ENCODE measurements at places on chromosomes 4 and X.

- DNase-seq, result no peak
Measured at GRCh38 chrX:96861218-96861617, 22.5 kb upstream of the RPA4 start.

GRCh38 chrX:133294126-133294525, 76.0 kb upstream of the TFDP3 start:
- no peak for DNase-seq

DNA sequence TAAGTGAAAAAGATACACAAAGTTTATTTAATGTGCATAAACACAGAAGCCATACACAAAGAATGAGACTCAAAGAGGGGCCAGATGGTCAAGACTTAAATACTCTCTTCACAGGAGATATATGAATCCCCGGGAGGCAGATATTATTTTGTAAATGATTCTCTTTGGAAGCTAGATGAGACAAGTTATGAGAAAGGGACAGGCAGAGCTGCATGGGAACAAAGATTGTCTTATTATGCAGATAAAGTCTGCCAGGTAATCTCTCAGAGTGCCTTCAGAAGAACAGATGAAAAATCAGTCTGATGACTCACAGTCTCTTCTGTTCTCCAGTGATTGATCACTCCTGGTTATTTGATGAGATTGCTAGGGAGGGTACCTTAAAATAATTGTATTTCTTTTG, 89.0 kb downstream of the NAF1 start:
- no peak for DNase-seq

- no peak for DNase-seq
Measured at GRCh38 chr4:188023682-188024081, 28.1 kb downstream of the ZFP42 start.

DNA sequence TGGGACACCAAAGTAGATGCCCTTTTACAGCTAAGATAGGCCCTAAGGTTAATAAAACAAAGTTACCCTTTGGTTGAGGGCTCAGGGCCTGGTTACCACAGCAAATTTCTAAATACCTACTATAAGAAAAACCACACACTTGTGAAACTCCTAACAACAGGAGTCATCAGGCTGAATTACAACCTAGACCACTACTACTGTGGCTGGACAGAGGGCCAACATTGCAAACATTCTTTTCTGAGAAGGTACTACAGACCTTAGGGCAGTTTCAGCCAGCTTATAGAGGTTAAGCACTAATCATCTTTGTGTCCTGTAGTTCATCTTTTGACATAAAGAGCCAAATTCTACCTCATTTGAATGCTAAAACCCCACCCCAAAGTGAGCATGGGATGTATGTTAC, 504.0 kb downstream of the RAPGEF2 start:
- no peak for DNase-seq

- no peak for DNase-seq
Measured at GRCh38 chrX:124215786-124216185, 116.7 kb upstream of the TEX13D start.

DNA sequence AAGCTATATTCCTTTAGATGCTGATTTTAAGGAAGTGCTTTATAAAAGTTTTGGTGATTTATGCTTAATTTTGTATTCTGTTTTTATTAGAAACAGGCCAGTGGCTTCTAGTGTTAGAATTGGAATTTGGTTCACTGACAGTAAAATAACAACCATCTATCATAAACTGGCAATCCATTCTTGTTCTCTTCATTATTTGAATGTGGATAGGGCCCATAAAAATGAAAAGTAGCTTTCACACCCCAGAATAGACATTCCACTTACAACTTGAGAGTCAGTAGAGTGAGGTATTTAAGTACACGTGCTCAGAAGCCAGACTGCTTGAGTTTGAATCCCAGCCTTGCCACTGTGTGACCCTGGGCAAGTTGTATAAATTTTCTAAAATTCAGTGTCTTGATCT, 232.4 kb upstream of the CTSO start:
- no peak for DNase-seq

DNA sequence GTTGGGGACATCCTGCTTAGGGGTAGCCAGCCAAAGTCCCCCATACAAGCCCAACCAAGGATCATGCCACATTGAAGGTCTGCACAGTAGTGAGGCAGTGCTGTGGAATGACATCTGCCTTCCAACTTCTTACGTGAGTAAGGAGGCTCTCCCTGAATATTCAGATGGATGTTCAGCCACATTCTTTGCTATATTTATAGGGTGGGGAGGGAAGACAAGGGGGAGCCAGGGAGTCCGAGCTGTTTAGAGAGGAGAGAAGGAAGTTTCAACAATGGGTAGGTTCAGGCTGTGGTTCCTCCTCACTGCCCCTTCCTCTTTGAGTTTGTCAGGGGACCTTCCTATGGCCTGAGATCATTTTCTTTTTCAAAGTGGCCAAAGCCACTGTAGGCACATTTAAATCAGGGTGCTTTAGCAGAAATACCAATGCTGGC, 29.8 kb downstream of the MSN start:
- DNase-seq, result no peak

DNA sequence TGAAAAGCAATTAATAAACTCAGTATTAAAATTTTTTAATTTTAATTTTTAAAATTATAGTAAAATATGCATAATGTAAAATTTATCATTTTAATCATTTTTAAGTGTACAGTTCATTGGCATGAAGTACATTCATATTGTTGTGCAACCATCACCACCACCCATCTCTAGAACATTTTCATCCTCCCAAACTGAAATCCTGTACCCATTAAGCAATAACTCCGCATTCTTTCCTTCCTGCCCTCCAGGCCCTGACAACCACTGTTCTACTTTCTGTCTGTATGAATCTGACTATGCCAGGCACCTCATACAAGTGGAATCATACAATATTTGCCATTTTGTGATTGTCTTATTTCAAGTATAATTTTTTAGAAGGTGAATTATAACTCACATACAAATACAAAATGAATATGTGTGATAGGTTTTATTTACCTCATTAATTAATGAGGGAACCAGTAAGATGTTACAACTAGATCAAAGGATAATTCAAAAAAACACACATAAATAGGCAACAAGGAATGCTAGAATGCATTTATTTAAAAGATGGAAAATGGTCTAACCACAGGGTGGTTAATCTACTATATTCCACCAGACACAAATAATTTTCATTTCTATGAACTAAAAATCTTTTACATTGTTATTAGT, 13.1 kb upstream of the AFF1 start:
- DNase-seq, result no peak

DNA sequence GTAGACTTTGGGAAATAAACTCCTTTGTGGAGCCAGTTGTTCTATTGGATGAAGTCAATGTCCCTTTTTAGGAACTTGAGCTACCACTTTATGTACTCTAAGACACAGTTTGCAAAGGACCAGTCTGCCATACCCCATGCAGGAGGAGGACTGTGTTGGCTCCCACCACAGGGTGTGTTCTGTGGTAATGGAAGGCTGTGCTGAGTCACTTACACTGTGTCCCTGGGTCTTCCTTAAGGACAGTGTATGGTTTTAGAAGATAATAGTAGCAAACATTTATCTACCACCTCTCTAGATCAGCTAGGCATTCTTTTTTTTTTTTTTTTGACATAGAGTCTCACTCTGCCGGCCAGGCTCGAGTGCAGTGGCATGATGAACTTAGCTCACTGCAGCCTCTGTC, 184.0 kb upstream of the PGRMC2 start:
- no peak for DNase-seq

DNA sequence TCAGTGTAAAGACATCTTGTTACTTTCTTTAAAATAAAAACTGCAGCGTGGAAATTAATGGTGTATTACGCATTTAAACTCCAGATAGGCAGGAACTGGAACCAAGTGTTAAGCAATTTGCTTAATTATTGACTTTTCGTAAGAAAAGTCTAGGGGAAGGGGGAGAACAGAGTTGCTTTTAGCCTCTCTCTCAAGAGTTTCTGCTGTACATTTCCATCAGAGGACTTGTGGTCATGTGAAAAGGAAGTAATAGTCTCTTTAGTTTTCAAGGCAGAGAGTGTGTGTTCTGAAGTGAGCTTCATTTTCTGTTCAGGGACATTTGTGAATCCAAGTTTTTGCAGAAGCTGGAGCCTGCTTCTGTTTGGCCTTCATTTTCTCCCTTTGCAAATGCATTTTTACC, 127.2 kb downstream of the UBE2K start:
- no peak for DNase-seq

- no peak for DNase-seq
Measured at GRCh38 chr4:88928852-88929251, 128.1 kb downstream of the FAM13A start.

- DNase-seq, result no peak
Measured at GRCh38 chrX:153336121-153336894, 2.4 kb downstream of the ZNF275 start.

All from retina (tissue), 1 donor.